ENCODE measurements at places on chromosomes 6 and 20.
A peak's percentile ranks its signal among the peaks of the same experiment; 100 is the strongest.

DNA sequence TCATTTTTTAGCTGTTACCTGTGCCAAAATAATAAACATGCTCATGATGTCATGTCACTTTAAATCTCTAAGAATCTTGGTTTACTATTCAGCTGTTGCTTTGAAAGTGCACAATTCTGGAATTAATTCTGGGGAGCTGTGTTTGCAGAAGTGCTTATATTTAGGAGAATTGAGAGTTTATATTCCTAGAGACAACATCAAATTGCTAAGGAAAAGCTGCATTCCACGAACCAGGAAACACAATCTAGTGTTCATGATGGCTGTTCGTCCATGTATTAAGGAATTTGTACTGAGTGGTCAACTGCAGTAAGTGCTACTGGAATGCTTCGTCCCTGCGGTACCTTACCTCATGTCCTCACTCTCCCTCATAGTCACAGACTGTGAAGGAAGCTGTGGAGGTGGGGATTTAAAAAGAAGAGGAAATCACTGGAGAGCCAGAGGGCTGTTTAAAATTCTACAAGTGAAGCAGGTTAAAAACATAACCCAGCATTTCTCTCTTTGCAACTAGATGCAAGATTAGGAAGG lies 161.0 kb downstream of the TRMT11 start:
- no peak for DNase-seq

GRCh38 chr6:52423971-52424381 lies 3.8 kb downstream of the EFHC1 start:
- DNase-seq = peak; percentile 93

GRCh38 chr6:159201336-159201735 lies 32.1 kb downstream of the FNDC1 start:
- no peak for DNase-seq

DNA sequence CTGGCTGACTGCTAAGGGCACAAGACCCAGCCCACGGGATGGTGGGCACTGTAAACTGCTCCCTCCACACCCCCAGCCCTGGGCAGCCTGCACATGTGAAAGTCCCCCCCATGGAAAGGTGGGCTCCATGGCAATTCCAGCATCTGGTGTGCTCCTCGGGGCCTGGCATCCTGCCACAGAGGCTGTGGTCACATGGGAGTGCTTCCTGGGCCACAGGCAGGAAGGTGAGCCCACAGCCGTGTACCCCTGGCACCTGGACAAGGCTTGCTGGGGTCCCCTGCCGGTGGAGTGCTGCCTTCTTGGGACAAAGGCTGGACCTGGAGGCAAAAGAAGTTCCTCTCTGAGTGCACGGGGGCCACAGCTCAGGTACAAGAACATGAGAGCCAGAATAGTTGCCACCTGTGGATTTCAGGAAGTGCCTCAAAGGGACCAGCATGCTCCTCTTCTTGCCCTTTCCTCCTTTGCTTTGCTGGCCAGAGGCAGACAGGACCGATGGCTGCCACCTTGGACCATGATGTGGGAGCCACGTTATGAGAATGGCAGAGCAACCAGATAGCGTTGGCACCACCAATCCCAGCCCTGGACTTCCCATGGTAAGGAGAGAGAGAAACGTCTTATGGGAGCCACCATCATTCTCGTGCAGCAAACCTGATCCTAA lies 120.2 kb upstream of the MLN start:
- no peak for DNase-seq

GRCh38 chr6:149334682-149335160 lies 17.2 kb downstream of the TAB2 start:
- DNase-seq = peak; percentile 77

DNA sequence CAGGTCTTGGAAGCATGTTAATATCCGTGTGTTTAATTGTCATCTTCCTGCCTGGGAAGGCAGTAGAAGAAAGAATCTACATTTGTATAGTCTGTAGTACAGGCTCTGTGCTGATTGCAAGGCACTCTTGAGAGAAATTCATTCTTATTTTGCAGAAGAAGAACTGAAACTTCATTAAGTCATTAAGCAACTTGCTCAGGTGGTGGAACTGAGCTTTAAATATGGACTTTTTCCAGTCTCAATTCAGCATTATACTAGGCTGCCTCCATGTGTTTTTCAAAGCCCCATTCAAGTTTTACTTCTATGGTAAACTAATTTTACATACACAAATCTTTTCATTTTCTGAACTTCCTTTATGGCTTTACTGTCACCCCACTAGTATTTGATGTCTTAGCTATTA lies 18.7 kb downstream of the ZNF451 start:
- no peak for DNase-seq

DNA sequence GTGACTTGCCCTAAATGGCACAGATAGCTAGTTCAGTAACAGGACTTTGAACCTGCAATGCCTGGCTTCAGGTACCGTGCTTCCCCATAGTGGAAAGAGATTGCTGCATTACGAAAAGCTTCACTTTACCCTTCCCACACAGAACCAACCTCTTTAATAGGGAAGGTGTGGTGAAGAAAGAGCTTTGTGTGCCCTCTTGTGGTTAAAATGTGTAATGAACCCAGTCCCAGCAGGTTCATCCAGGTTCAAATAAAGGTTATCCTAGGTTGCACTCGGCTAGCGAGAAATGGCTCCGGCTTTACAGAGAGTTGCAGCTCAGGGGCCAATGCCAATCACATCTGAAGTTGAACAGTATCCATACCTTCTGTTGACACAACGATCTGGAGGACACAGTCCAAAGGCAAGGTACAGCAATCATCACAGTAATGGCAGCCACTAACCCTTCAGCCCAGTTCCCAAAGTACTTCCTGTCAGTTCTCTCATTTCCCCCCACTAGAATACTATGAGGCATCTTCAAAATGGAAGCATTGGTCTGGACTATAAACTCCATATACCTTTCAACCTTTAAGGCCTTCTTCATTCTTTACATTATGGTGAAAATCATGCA lies 3.0 kb downstream of the DEFB115 start:
- DNase-seq = no peak

- peak; percentile 84 for DNase-seq
These were observed 36.0 kb downstream of the CCN2 start for GRCh38 chr6:131914967-131915751.

- DNase-seq = peak; percentile 39
These were observed 110.1 kb upstream of the GPR6 start for GRCh38 chr6:109867970-109868358.

GRCh38 chr6:67766057-67766456 lies 869.0 kb upstream of the ADGRB3 start:
- DNase-seq = peak; percentile 20

DNA sequence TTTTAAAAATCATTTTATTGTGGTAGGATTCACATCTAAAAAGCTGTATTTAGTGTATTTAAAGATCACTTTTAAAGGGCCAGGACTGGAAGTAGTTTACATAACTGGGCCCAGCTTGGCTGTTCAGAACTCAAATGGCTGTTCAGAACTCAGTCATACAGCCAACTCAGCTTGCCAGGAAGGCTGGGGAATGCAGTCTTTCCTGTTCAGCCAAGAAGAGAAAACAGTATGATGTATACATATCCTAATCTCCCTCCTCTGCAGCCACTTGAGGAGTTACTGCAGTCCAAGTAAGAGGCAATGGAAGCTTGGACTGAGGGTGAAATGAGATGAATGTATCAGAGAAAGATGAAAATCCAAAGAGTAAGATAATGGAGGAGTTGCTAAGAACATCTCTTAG lies 24.6 kb downstream of the DSTN start:
- peak; percentile 88 for DNase-seq

GRCh38 chr6:35082733-35083403 lies 58.3 kb downstream of the TCP11 start:
- no peak for DNase-seq

GRCh38 chr6:132719736-132720448 lies 6.0 kb upstream of the VNN1 start:
- no peak for DNase-seq

GRCh38 chr20:46088409-46089166 lies 1.2 kb downstream of the NCOA5 start:
- DNase-seq = peak; percentile 24

DNA sequence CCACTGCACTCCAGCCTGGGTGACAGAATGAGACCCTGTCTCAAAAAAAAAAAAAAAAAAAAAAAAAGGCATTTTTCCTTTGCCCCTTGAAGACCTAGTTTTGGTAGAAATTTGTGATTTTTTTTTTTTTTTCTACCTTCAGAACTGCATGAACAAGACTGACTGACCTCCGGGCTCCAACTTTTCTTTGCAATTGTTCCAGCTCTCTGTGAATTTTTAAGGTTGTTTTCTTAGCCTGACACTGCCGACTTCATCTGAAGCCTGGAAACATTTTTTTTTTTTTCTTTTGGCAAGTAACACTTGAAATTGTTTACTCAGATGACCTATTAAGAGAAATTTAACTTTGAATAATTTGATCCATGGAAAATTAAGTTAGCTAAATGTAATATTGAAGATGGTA lies 73.0 kb downstream of the SLC24A3 start:
- no peak for DNase-seq

- DNase-seq = no peak
These were observed 125.9 kb upstream of the MLN start for GRCh38 chr6:33929575-33930288.

GRCh38 chr20:52539891-52540290 lies 348.3 kb upstream of the ZFP64 start:
- no peak for DNase-seq

- DNase-seq = no peak
These were observed 2.0 kb upstream of the ZBP1 start for GRCh38 chr20:57622201-57622570.

GRCh38 chr6:168314948-168315347 lies 4.6 kb downstream of the DACT2 start:
- DNase-seq = no peak

DNA sequence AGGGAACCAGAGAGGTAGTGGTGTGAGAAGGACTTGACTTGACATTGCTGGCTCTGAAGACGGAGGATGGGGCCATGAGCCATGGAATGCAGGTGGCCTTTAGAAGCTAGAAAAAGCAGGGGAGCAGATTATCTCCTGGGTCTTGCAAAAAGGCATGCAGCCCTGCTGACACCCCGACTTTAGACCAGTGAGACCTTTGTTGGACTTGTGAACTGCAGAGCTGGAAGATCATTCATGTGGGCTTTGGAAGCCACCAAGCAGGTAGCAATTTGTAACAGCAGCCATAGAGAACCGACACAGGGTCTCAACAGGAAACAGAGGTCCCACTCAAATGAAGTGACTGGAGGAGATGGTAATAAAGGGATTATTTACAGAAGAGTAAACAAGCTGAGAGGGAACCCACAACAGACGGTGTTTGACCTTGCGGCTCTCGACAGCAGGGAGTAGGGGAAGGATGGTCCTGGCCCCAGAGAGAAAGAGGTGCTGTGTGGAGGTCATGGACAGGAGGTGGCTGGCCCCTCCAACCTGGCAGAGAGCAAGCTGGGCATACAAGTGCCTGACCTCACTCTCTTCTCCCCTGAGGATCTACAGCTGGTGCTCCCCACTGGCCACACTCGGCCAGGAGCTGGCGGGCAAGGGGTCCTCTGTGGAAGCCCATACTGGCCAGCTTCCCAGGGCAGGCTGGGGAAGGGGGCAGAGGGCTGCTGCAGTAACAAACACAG lies 43.9 kb downstream of the SLC22A23 start:
- DNase-seq = no peak

DNA sequence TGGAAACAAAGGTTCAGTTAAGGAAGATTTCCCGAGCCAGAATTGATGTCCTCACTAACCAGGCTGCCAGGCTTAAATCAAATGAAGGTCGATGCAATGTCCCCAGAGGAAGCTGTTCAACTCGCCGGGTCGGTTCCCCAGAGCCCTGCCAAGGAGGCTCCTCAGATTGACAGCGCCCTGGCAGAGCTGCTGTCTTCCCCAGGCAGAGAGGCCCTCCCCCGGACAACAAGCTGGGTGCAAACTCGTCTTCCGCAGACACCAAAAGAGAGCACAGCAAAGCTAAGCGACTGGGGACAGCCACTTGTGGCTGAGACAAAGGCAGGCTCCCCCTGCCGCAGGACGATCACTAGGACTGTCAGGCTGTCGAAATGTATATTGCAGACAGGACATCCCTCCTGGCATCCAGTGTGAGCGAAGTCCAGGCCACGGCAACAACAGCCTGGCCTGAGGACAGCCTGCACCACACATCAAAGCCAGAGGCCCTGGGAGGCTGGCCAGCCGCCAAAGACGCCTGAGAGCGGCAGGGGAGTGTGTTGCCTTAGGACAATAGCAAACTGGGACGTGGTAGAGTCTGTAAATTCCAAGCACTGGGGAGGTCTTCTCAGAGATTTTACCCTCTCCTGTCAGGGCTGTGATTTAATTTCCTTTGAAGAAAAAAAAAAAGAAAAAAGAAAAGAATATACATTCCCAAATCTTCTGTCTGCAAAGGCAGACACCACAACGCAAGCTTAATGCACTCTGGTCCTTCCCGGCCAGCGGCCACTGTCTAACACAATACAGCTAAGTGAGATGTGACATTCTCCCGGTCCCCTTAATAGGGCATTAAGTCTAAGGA lies 99.1 kb downstream of the HIVEP2 start:
- DNase-seq = peak; percentile 94

DNA sequence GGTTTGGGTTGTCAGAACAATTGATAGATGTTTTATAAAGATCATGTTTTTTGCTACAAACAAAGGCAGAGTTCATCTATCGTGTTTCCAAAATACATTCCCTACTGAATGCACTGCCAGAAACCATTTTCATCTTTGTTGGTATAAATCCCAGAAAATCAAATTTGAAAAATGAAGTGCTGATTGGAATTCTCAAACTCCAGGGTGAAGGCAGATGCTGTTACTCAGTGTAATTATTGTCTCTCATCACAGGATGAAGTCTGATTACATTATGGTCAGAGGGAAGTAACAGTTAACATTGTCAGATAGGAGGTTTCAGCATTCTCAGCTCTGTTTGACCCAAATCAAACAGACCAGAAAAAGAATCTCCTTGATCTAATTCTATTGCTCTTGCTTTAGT lies 198.4 kb upstream of the KCNK16 start:
- DNase-seq = no peak

DNA sequence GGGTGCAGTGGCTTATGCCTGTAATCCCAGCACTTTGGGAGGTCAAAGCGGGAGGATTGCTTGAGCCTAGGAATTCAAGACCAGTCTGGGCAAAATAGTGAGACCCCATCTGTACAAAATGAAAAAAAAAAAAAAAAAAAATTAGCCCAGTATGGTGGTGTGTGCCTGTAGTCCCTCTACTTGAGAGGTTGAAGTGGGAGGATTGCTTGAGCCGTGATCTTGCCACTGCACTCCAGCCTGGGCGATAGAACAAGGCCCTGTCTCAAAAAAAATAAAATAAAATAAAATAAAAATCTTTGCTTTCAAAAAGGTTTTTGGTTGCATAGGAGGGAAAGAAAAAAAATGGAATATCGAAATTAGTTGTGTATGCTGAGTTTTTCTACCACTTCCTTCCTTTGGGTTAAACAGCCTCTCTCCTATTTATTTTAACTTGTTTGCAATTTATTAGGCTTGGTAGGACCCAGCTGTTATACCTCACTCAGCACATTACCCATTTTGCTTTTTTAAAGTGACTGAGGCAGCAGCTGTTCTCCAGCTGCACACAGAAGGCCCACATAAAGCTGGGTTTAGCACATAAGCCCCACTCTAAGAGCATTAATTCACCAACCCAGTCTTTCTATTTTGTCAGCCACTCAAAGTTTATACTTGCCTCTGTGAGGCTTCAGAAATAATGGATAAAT lies 152.3 kb downstream of the ZFAND3 start:
- no peak for DNase-seq
